ENCODE measurements at places on chromosomes 4 and X.
A peak's percentile ranks its signal among the peaks of the same experiment; 100 is the strongest.

GRCh38 chr4:107743532-107743931 lies 23.5 kb upstream of the PAPSS1 start:
- peak; percentile 8 for DNase-seq

DNA sequence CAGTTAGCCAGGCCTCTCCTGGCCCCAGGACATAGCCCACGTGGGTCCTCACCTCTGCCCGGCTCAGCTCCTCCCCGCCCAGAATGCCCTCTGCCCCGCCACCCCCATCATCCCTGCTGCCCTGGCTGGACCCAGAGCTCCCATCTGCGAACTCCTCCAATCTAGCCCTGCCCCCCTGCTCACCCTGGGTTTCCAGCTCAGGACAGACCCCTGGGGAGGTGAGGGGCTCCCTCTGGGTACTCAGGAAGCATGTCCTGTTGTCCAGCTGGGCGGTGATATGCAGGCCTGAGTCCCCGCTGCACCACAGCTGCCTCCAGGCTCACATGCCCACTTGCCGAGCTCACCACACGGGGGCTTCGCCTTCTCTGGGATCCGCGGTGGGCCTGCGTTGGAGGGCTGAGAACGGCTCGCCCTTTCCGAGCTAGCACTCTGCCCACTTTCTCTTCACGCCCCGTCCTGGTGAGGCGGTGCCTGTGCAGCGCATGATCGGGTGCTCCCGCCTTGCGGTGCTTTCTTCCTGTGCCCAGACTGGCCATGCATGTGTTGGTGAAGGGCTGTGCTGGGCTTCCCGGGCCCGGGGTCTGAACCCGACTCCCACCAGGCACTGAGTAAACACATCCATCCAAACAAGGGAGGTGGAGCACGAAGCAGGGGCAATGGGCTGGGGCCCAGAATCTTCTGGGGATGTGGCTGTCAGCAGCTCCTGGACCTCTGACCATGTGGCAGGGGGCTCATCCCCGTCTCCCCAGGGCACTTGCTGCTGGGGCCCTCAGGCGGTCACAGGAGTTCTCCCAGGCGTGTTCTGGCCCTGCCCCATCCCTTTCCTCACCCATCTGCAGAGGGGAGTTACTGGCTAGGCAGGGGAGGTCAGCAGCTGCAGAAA lies 74.3 kb downstream of the RGS12 start:
- no peak for DNase-seq

GRCh38 chr4:99467887-99468286 lies 32.7 kb upstream of the ADH7 start:
- DNase-seq = no peak

DNA sequence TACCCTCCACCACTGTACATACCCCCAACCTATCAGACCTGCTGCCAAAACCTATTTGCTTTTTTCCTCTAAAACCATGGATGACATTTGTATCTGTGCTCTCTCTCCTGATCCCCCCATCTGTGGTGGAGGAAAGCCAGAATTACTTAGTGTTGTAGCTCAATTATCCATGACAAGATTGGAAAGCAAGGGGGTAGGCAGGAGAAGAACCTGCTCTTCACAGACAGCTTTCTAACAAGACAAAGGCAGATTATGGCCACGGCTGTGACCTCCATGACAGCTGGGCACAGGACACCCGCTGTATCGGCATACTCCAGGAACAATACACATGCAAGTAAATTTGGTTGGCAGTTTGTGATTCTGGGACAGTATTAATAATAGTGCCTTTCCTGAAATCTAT lies 186.7 kb downstream of the ENOX2 start:
- no peak for DNase-seq

Measured in erythroblast (primary cell).